ENCODE measurements at places on chromosomes 11 and 22.
A peak's percentile ranks its signal among the peaks of the same experiment; 100 is the strongest.

- DNase-seq: no peak
These were observed 86.3 kb upstream of the BLID start for GRCh38 chr11:122202161-122202950.

DNA sequence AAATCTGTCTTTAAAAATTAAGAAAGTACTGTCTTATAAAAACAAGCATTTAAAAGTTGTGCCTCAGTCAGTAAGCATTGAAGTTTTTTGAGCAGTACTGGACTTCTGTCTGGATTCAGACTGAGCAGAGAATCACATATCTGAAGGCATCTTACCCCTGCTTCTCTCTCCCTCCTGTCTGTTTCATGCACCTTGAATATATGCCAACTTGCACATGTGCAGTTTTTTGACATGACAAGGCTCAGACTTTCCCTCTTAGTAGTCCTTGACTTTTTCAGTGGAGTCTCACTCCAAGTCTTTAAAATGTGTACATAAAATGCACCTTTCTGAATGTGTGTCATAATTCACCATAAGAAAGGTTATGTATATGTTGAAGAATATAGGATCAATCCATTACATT, 19.8 kb downstream of the SPECC1L start:
- no peak for DNase-seq

DNA sequence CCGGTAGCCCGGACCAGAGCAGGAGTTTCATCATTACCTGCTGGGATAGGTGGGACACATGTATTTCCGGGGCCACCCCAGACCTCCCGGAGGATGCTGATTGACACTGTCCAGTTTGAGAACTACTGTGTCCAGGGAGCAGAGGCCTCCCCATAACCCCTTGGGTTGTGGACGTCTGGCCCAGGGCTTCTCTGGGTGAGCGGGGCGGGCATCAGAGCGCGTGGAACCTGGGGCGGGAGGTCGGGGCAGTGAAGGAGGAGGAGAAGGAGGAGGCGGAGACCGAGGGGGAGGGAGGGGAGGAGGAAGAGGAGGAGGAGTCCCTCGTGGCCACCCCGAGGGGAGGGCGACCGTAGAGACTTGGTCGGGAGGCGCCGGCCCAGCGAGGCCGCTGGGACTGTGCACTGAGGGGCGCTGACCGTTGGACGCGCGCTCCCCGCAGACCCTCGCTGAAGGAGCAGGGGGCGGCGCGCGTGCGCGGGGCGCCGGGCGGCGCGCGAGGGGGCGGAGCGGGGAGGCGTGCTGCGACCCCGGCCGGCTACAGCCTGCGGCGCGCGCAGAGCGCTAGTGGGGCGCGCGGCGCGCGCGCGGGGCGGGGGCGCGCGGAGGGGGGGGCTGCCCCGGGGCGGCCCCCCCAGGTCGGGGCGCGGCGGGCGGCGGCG, at the start of gene GRK3:
Gene GRK3, plus strand, starts transcription at position 356 of the 659 bp plus-strand sequence. CDS start 366 bp downstream, outside the sequence.
- DNase-seq: peak; percentile 18

- DNase-seq: no peak
These were observed 3.8 kb downstream of the TIMM8B start for GRCh38 chr11:112082729-112083128.

DNA sequence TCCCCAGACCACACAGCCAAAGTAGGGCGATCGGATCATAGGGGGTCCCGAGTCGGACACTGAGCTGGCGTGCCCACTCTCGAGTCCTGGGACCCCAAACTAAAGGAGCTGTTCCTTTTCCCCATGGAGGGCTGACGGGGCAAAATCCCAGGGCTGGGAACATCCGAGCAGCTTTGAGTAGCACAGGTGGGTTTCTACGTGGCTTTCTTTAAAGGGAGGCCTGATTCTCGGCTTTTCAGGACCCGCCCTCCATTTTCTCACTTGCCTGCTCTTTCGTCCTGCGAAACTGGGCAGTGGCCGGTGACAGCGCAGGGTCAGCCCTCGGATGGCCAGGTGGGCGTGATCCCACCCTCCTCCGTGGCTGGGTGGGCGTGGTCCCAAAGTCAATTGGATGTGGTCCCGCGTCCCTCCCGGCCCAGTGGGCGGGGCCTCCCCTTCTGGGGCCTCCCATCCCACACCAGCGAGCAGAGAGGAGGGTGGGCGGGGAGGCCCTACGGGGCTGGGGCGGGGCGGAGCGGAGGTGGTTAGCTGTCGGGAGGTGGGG, 17.5 kb upstream of the TXNRD2 start:
- DNase-seq: no peak

- no peak for DNase-seq
These were observed 58.6 kb downstream of the HIPK3 start for GRCh38 chr11:33315822-33316221.

DNA sequence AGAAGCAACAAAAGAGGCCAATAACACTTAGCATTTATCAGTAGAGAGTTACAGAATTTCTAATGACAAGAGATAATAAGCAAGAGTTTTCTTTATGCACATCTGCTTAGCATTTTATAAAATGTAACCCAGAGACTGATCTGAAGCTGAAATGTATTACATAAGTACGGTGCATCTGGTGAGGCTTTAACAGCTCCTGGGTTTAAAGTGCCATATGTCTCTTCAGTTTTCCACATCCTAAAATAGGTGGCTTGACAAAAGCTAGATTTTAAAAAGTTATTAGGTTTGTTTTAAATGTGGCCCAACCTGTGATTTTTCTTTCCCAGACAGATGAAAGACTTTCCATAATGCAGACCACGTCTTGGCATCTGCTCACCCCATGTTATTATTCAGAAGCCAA, 620.7 kb upstream of the ARHGAP42 start:
- no peak for DNase-seq

DNA sequence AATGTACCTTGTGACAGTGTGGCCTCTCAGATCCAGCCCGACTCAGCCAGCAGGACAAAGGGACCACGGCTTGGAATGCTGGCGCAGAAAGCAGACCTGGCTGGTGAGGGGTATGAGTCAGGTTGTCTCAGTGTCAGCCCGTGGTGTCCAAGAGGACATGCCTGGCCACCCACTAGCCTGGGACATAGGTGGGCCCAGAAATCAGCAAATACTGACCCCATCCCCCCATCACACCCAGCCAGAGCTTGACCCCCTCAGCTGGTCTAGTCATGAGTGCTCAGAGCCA, 4.5 kb downstream of the BANF1 start:
- DNase-seq: no peak

- no peak for DNase-seq
These were observed 11.3 kb upstream of the GDPD5 start for GRCh38 chr11:75536786-75537641.

DNA sequence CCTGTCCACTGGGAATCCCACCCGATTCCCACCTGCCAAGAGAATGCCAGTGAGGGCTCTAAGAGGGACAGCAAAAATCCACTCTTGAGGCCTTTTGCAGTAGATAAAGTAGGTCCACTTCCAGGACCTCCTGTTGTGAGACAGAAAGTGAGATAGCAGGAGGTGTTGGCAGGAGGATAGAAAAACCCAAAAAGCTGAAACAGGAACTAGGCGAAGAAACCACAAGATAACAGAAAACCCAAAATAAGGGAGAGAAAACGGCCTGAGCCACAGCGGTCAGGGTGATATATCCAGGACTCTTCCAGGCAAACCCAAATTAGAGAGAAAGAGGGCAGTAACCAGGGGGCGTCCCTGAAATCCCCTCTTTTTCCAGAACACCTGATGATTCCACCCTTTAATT, 79.7 kb upstream of the LINC01488 start:
- no peak for DNase-seq

GRCh38 chr11:94895451-94895850, 77.9 kb downstream of the CWC15 start:
- DNase-seq: no peak

DNA sequence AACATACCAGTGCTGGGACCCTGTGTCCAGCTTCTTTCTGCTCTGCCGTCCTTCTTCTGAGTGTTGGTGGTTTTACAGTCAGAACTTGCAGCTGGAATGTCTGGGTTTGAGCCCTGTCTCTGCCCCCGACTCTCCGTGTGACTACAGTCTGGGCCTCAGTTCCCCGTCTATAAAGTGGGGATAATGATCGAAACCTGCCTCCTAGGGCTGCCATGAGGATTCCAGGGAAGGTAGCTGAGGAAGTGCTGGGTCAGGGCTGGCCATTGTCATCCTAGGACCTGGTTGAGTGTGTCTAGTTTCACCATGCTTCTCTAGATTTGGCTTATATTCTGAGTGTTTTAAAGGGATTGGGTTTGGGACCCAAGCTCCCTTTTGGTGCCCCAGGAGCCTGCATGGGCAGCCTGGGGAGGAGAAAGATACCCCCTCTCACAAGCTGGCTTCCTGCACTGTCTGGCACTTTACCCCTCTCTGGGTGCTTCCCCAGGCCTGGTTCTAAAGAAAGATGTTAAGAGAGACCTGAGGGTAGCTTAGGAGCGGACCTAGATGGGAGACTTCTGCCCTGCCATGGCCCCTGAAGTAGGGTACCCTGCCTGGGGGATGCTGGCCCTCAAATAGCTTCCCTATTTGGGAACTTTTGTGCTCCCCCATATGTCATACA, 49.9 kb downstream of the TSPAN18 start:
- no peak for DNase-seq

DNA sequence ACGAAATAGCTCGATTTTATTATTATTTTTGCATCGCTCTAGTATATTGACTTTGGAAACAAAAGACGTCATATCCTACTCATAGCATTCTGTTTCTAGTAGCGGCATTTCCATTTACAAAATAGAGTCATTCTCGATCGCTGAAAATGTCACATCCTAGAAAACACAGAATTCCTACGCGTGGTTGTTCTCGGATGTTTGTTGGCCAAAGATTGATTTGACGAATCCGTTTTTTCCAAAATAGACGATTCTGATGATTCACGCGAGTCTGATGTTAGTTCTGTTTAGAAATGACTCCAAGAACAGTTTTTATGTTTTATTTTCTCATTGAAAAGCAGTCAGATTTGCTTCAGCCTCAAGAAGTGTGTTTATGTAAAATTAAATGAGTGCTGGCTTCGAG, 47.6 kb downstream of the SMIM38 start:
- DNase-seq: no peak

- DNase-seq: peak; percentile 11
These were observed 11.7 kb upstream of the GLYATL1 start for GRCh38 chr11:58927393-58928106.

GRCh38 chr22:45262931-45263462, 21.8 kb upstream of the UPK3A start:
- DNase-seq: no peak

DNA sequence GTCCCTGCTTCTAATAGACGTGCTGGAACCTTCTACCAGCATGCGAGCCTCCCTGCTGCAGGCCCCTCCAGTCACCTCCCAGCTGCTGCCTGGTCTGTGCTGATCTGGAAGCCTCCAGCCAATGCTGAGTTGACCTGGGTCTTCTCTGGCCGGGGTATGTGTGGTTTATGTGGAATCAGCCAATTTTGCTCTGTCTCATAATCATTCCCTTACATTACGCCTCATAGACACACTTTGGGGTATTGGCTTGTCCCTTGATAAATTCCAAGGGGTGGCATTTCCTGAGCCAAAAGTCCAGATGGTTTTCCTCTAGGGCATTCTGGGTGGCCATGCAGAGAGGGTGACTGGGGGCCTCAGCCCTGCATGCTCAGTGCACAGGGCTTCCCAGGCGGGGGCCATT, 8.3 kb upstream of the KMT5B start:
- DNase-seq: no peak

DNA sequence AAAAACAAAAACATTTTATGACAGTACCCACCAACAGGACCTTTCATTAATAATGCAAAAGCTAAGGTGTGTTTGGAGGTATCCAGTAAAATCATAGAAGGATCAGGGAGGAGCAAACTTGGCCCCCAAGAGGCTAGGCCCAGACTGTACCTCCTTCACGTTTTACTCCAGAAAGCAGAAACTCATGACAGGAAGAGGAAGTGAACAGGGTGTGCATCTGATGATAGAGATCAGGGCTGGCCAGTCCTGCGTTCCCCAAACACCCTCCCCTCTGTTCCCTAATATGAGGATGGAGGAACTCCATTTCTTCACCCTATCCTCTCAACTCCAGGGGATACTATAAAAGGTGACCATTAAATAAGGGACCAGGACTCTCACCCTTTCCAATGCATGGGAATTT, 10.2 kb upstream of the MS4A12 start:
- DNase-seq: no peak

DNA sequence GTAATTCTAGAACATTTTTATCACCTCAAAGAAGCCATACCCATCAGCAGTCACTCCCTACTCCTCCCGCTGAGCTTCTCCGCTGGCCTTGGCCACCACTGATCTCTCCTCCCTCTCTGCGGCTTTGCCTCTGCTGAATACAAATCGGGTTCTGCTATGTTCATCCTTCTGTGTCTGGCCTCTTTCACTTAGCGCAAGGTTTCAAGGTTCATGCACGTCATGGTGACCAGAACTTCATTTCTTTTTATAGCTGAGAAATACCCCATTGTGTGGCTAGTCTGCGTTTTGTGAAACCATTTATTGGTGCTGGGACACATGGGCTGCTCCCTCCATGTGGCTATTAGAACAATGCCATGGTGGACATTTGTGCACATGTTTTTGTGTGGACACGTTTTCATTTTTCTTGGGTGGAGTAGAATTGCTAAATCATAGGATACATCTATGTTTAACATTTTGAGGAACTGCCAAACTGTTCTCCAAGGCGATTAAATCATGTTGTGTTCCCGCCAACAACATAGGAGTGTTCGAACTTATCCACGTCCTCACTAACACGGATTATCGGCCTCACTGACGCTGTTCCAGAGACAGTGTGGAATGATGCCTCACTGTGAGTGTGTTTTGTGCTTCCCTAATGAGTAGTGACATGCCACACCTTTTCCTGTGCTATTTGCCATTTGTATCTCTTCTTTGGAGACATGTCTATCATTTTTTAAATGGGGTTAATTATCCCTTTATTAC, 24.2 kb upstream of the KRTAP5-6 start:
- no peak for DNase-seq

GRCh38 chr22:33018232-33018864, 39.8 kb downstream of the SYN3 start:
- no peak for DNase-seq

GRCh38 chr11:69390561-69390960, 90.9 kb upstream of the LINC01488 start:
- no peak for DNase-seq

DNA sequence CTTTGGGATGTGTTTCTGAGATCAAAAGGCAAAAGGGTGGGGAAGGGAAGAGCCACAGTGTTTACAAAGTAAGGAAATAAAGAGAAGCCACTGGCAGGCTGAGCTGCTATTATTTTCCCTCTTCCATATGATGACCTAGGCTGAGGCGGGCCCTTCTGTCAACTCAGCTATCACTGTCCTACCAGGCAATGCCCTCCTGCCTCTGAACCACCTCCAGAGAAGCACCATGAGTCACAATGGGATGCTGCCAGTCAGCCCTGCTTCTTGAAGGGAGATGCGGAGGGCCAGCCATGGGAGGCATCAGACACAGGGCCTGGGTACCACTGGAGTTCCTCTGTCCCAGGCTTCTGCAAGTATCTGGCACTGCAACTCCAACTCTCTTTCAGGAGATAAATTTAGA, 107.9 kb upstream of the BID start:
- DNase-seq: no peak

DNA sequence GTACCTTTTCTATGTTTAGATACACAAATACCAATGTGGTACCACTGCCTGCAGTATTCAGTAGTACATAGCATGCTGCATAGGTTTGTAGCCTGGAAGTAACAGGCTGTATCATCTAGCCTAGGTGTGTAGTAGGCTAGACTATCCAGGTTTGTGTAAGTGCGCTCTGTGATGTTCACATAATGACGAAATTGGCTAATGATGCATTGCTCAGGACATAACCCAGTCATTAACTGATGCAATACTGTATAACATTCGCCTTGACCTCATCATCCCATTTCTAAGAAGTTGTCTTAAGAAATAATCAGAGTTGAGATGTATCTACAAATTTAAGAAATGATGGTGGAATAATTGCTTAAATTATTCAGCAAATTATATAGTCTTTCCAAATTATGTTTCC, 116.0 kb upstream of the TIMP3 start:
- DNase-seq: no peak

All from effector CD8-positive, alpha-beta T cell (primary cell).